ENCODE measurements at places on chromosomes 16 and 17.

- DNase-seq = no peak
Measured at GRCh38 chr17:3040882-3041281, 22.5 kb downstream of the OR1D5 start.

DNA sequence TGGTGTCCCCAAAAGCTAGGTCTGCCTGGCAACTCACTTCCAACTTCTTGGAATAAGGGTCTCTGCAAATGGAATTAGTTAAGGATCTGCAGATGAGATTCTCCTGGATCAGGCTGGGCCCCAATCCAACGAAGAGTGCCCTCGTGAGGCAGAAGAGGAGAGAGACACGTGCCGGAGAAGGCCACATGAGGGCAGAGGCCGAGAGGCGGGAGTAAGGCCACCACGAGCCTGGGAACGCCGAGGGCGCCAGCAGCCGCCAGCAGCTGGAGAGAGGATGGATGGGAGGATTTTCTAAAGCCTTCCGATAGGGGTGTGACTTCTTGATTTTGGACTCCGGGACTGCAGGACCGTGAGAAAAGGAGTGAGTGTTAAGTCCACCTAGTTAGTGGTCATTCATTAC is 76.3 kb downstream of the JPH3 start:
- no peak for DNase-seq

DNA sequence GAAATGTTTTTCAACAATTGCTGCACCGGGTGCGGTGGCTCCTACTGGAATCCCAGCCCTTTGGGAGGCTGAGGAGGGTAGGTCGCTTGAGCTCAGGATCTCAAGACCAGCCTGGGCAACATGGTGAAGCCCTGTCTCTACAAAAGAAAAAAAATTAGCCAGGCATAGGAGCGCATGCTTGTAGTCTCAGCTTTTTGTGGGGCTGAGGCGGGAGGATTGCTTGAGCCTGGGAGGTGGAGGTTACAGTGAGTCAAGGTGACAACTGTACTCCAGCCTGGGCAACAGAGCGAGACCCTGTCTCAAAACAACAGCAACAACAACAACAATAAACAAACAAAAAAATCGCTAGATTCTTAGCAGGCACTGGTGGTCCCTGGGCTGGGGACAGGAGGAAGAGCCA is 28.5 kb downstream of the IL21R start:
- DNase-seq = no peak

DNA sequence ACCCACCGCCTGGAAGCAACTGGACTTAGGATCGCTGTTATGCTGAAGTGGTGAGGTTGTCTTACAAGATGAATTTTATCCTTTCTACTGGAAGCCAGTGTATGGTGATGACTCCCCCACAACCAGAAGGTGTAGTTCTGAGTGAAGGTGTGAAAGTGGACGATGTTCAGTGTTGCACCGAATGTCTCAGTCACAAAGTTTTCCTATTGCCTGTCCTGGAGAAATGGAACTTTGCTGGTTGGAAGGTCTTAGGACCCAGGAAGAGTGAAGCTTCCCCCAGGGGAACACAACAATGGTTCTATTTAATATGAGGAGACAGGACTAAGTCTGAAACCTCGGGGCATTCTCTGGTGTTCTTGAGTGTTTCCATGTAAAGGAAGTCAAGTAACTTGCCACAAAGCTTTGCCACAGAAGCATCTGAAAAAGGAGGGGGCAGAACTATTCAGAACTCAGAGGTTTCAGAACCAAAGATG is 44.2 kb downstream of the USP22 start:
- DNase-seq = no peak

DNA sequence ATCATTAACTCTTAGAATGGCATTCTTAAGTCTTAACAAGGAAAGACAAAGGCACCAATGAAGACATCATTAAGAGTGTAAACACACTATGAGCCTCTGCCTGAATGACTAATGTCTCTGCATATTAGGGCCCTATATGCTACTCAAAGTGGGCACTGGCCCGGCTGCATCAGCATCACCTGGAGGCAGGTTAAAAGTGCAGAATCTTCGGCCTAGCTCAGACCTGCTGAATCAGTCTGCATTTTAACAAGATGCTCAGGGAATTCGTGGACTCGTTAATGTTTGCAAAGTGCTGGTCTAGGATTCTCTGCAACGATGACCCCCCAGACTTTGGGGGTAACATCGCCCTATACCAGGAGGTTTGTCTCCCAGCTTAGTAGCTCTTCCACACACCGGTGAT is 6.7 kb downstream of the MPP3 start:
- no peak for DNase-seq

GRCh38 chr17:38705803-38706504 is 881 bp downstream of the MLLT6 start:
- no peak for DNase-seq

- DNase-seq = no peak
Measured at GRCh38 chr17:27531469-27531961, 75.3 kb downstream of the KSR1 start.

- DNase-seq = no peak
Measured at GRCh38 chr17:44171931-44172455, 1.5 kb downstream of the ASB16 start.

GRCh38 chr16:77723108-77723514 is 797 bp downstream of the NUDT7 start:
- no peak for DNase-seq

- no peak for DNase-seq
Measured at GRCh38 chr17:5897275-5897911, 172.8 kb upstream of the WSCD1 start.

- no peak for DNase-seq
Measured at GRCh38 chr17:50111673-50112655, 16.8 kb downstream of the PDK2 start.

GRCh38 chr17:35372846-35373533 is 431 bp downstream of the SLFN11 start:
- DNase-seq = peak; percentile 15

- no peak for DNase-seq
Measured at GRCh38 chr16:52439171-52439701, 107.7 kb downstream of the TOX3 start.

DNA sequence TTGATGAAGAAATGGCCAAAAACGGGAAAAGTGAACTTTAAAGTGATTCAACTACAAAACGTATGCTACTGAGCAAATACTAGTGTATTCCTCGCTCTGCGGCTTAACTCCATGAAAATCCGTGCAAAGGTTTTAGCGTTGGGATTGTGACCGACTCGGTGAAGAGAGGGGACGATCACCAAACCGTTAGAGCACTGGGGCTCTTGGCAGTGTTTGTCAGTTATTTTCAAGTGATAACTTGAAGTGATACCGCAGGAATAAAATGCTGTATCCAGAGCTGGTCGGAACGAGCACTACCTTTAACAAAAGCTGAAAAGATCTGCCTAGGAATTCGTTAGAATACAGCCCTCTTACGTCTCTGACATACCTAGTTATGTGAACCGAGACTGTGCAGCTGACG is 773 bp upstream of the PPM1D start:
- no peak for DNase-seq

GRCh38 chr17:53092072-53092471 is 730.7 kb upstream of the KIF2B start:
- DNase-seq = no peak

DNA sequence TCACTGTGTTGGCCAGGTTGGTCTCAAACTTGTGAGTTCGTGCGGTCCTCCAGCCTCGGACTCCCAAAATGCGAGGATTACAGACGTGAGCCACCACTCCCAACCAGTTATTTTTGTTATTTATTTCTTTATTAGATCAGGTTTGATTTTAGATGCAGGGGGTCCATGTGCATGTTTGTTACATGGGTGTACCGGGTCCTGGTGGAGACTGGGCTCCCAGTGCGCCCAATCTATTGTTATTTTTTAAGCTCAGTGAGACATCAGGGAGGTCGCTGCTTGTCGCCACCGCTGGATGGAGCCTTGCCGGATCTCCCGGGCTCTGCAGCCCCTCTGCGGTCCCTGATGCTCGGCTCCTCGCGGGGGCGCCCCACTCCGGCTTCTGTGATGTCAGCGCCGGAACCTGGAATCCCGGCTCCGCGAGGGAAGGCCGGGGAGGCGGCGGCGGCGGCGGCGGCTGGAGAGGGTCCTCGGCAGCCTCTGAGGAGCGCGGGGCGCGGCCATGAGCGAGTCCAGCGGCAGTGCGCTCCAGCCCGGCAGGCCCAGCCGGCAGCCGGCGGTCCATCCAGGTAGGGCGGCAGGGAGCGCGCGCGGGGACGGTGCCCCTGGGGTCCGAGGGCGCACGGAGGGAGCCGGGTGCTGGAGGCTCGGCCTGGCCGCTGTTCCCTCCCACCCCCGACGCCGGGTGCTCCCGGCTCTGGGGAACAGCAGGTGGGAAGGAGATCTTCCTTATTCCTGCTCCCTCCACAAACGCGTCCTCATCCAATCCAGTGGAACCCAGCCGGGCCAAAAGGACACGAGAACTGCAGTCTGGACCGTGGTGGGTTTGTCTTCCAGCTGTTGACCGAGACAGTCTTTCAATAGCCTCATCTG is at the start of gene TMC7:
TMC7 (plus strand) TSS at position 370 of the 870 bp plus-strand sequence; CDS start at position 500, 130 bp downstream.
- no peak for DNase-seq

DNA sequence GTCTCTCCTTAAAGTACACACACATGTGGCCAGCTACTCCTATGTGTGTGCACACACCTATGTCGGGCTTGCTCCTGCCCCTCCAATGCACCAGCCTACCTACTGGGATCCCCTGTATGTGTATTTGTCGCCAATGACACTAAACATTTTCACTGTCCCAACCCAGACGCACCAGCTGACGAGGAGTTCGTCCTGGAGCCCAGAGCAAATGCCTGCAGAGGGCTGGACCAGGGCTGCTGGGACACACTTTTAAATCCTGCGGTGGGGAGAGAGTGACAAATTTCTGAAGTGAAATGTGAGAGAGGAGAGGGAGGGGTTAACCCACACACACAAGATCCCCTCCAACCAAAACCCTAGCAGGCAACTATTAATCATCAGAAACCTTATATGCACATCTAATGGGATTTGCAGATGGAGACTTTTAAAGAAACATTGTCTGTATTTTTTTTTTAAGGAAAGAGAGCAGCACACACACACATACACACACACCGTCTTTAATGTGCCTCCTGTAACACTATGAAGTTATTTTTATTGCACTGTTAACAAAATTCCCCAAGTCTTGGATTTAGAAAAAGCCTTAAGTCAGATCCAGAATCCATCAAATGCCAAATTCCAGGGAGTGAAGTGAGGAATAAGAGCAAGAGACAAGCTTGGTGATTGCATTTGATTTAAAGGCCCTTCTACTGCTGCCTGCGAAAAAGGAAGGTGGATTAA is at the start of gene MEOX1:
MEOX1 (minus strand) TSS at position 224 of the 714 bp plus-strand sequence. CDS start 388 bp downstream, outside the sequence.
- no peak for DNase-seq

GRCh38 chr16:75317101-75317522 is 65.7 kb upstream of the BCAR1 start:
- DNase-seq = no peak

GRCh38 chr16:53654946-53655345 is 48.7 kb downstream of the RPGRIP1L start:
- no peak for DNase-seq

- no peak for DNase-seq
Measured at GRCh38 chr16:1308036-1308976, 1.1 kb upstream of the UBE2I start.

DNA sequence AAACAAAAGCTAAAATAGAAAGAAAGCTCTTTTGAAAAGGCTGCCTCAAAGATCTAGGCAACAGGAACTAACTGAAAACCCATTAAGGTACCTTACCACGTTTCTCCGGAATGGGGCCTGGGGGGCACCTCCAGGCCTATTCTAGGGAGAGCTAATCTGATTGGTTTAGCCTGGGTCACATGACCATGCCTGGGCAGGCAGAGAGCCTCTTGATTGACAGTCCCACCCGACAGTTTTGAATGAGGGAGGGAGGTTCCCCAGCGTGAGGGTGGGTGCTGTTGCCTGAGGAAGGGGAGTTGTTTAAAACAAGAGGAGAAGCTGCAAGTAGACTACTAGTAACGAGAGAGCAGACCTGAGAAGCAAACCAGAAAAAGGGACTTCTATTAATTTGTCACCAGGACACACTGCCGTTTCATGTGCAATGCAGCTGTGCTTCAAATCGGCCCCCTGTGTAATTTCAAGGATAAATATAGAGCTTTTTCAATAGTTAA is 143.4 kb upstream of the HS3ST2 start:
- peak; percentile 29 for DNase-seq

DNA sequence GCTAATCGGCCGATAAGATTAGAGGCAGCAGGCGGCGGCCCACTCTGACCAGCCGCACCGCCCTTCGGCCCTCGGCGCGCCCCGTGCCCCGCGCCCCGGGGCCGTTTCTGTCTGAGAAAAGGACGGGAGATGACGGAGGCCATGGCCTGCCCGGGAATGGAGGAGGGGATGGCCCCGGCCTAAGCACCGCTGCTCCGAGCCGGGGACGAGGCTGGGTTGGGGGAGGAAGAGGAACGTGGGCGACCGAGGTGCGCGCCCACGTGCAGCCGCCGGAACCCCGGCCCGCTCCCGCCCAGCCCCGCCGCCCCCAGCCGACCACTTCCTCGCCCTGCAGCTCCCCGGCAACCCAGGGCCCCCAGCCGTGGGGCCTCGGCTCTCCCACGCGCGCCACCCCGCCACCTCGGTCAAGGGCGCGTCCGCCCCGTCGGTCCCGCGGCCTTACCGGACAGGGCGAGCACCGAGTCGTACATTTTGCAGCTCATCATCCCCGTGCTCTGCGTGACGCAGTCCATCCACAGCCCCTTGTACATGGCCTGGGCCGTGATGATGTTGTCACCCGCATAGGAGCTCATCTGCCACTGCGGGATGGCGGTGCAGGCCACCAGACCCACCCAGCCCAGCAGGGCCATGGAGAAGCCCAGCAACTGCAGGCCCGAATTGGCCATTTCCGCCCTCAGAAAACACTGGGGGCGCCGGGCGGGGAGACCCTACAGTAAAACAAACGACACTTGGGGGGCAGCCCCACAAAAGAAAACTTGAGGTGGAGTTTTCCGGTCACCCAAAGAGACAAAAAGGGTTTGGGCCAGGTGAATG is 693 bp downstream of the CLDN7 start:
- no peak for DNase-seq

- DNase-seq = no peak
Measured at GRCh38 chr17:17815436-17816200, 21.2 kb downstream of the SREBF1 start.

DNA sequence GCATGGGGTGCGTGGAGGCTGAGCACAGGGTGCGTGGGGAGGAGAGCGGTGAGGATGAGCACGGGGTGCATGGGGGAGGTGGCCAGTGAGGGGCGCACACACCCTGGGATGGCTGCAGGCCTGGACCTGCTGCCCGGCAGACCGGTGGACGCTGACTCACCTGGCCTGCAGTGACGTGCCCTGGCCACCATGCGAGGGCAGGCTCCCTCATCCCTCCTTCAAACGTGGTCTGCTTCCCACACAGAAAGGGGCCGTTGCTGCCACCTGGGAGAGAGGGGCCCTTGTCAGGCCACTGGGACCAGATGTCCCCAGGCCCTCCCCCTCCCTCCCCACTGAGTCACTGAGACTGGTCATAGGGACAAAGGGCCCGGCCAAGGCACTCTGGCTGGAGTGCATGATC is 20.1 kb upstream of the APRT start:
- no peak for DNase-seq

Measured in hematopoietic multipotent progenitor cell treated with erythropoietin and hydrocortisone succinate and interleukin-3 and kit ligand, for 15 days (in vitro differentiated cells).